ENCODE measurements at places on chromosomes 1 and 21. TPM values are rescaled to one million over a fixed set of nuclear protein-coding genes. Genes with fewer than 3 reads are reported as not detected.
A peak's percentile ranks its signal among the peaks of the same experiment; 100 is the strongest.

LHX4 gene
- not detected for total RNA-seq

POGZ gene
- total RNA-seq, result 34.5 TPM

LORICRIN gene
- total RNA-seq, result not detected

ATP1A2 gene
- 69.0 TPM for total RNA-seq

DNM3 gene
- total RNA-seq, result 5.3 TPM

KRTAP19-3 gene
- total RNA-seq, result not detected

S100A11 gene
- total RNA-seq, result 253 TPM

CACNA1E gene
- total RNA-seq, result 4.1 TPM

SLC25A34 gene
- 1.4 TPM for total RNA-seq

DNA sequence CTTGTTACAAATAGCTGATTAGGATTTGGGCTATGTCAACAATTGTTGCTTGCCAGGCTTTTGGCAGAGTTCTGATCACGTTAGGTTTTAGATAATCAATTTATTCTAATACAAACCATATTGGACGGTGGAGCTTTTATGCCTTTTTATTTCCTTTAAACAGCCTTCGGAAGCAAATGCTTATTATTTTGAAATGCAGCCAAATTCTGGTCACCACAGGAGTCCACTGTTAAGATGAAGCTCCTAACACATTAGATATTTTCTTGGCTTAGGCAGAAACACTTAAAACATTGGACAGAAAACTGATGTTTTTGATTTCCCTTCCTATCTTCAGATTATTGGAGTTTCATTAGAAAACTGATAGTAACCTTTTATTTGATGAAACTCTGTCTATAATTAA lies 82.9 kb downstream of the CENPF start:
- DNase-seq, result no peak

- no peak for DNase-seq
These were observed at the start of gene CFH for GRCh38 chr1:196651637-196652215. Gene CFH (plus strand): TSS chr1:196652043. CDS start chr1:196652118, 75 bp downstream.

GRCh38 chr1:11789126-11790067 lies 16.4 kb downstream of the MTHFR start:
- no peak for DNase-seq

- DNase-seq, result no peak
These were observed 8.1 kb downstream of the NIBAN1 start for GRCh38 chr1:184965944-184966860.

GRCh38 chr1:41950820-41951219 lies 32.1 kb upstream of the HIVEP3 start:
- DNase-seq, result no peak

DNA sequence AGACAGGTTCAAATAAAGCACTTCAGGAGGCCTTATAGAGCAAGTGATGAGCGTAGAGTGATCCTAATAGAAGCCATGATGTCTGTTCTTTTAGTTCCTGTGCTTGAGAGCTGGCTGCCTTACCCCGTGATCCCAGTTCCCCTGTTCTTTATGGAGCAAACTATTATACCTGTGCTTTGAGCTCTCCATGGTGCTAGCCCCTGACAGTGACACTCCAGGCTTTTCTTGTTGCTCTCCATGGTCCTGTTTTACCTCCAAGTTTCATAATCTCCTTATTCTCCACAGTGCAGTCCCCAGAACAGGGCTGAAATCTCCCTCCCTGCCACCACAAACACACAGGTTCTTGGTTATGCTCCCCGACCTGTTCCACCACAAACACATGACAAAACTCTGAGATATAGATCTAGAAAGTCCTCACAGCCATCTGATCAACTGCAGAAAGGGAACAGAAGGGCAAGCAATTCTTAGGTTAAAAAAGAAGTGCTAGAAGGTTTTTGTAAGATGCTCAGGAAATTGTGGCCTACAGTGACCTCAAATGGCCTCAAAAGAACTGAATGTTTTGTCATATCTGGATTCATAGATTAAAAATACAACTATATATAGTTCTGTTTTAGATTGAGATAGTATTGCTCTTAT lies 6.0 kb downstream of the CADM3 start:
- DNase-seq, result peak; percentile 25

DNA sequence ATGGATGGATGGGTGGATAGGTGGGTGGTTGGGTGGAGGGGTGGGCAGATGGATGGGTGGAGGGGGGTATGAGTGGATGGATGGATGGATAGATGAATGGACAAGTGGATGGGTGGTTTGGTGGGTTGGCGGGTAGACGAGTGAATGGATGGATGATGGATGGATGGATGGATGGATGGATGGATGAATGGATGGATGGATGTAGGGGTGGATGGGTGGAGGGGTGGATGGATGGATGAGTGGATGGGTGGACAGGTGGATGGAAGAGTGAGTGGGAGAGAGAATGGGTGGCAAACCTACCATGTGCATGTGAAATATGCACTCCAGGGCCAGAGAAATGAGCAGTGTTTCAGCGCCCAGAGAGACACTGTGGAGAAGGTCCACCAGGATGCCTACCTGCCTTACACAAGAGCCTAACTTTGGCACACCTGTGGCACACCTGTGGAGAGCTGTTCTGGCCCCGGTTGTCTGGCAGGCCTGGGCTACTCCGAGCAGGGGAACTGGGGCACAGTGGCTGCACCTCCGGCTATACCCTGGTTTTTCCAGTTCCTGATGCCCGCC lies 12.8 kb downstream of the EPHA2 start:
- DNase-seq, result no peak

GRCh38 chr1:24849672-24850295 lies 80.3 kb downstream of the RUNX3 start:
- DNase-seq, result no peak

DNA sequence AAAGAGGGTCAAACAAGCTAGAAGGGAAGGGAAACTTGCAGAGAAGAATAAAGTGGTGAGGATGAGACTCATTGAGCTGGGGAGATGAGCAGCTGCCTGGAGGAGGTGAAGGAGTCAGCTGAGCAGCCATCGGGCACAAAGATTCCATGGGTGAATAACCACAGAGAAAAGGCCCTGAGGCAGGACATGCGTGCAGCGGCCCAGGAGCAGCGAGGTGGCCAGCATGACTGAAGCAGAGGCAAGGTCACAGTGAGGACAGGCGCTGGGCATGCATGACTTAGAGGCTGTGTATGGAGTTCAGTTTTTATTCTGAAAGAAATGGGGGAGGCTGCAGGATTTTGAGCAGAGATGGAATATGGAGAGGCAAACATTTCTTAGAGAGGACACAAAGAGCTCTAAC lies 24.9 kb downstream of the OLFML2B start:
- DNase-seq, result no peak

- no peak for DNase-seq
These were observed 547.9 kb upstream of the TMPRSS15 start for GRCh38 chr21:18951271-18952038.

GRCh38 chr1:159171688-159172501 lies 480 bp downstream of the CADM3 start:
- no peak for DNase-seq

DNA sequence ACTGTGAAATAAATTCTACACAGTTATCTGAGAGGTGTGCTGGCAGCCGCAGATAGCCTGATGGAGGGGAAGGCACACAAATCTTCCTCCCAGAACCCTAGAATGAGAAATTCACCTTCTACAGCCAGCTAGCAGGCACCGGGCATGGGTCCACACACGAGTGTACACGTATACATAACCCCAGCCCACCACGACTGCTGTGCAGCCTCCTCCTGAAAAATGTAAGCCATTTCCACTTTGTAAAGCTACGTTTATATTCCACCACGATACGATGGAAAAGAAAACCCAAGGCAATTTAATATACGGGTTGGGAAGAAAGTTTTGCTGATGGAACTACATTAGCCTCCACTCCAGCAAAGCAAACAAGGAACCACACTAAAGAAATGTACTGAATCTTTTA lies 1.8 kb downstream of the BTG3 start:
- DNase-seq, result peak; percentile 21

GRCh38 chr1:95122151-95122697 lies 5.1 kb downstream of the TLCD4 start:
- DNase-seq, result no peak

- no peak for DNase-seq
These were observed 111.6 kb downstream of the LEPR start for GRCh38 chr1:65531972-65532570.

GRCh38 chr1:108685529-108685928 lies 6.6 kb upstream of the PRPF38B start:
- DNase-seq, result no peak

GRCh38 chr1:178796013-178796412 lies 71.0 kb downstream of the RALGPS2 start:
- DNase-seq, result no peak

DNA sequence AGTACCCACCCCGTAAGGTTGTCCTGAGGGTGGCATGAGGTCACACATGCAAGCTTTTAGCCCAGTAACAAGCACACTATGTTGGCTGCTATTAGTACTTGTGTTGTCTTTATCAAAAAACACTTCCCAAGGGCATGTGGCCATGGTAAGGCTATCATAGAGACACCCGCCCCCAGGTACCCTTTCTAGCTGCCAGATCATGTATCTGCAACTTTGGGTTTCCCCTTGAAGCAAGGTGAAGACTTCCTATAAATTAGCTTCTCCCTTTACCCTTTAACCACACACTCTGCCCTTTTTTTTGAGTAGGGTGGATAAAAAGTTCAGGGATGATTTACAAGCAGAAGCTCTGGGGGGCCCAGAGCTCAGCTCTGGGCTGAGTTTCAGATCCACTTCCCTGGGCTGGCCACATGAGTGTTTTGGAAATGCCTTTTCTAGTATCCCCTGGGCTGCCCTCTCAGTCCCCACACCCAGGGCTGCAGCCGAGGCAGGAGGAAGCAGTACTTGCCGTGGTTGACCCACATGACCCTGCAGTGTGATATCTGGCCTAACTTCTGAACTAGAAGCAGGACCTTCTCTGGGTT lies 2.0 kb downstream of the ZDHHC18 start:
- DNase-seq, result no peak

GRCh38 chr1:202923533-202923932 lies 3.5 kb downstream of the KLHL12 start:
- no peak for DNase-seq

- DNase-seq, result no peak
These were observed 121.2 kb downstream of the LTN1 start for GRCh38 chr21:28871388-28872010.

DNA sequence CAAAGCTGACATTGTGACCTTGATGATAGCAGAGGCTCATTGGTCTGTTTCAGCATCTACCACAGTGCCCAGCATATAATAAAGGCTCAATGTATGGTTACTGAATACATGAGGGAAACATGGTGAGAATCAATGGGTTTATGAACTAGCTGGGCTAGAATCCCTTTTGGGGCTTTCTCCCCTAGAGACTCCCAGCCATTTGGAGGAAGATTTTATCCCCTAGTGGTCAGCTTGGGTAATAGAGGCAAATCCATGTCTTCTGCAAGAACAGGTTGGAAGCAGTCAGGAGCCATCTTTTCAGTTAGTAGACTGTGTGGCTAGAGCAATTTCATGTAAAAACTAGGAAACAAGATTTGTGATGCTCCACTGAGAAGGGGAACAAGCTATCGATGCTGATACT lies 15.8 kb upstream of the REG4 start:
- no peak for DNase-seq

GRCh38 chr1:47618830-47619229 lies 181.0 kb downstream of the FOXD2 start:
- DNase-seq, result no peak

DNA sequence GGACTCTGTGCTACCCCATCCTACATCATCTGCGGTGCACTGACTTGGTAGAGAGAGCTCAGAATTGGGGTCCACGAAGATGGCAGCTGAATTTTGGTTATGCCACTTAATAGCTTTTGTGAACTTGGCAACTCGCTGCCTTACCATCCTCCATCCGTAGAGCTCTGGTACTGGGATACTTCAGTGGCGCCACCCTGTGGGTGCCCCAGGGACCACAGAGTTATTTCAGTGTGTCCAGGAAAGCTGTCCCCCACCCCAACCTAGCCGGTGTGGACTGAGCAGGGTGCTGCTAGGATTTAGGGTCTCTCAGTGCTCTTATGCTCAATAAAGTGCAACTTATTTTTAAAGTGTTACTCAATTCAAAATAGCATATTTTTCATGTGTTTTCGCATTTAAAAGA lies 9.0 kb upstream of the USF1 start:
- no peak for DNase-seq

GRCh38 chr1:116908266-116908665 lies 1.4 kb upstream of the PTGFRN start:
- DNase-seq, result no peak

GRCh38 chr1:158916085-158916484 lies 15.3 kb upstream of the PYHIN1 start:
- DNase-seq, result no peak

DNA sequence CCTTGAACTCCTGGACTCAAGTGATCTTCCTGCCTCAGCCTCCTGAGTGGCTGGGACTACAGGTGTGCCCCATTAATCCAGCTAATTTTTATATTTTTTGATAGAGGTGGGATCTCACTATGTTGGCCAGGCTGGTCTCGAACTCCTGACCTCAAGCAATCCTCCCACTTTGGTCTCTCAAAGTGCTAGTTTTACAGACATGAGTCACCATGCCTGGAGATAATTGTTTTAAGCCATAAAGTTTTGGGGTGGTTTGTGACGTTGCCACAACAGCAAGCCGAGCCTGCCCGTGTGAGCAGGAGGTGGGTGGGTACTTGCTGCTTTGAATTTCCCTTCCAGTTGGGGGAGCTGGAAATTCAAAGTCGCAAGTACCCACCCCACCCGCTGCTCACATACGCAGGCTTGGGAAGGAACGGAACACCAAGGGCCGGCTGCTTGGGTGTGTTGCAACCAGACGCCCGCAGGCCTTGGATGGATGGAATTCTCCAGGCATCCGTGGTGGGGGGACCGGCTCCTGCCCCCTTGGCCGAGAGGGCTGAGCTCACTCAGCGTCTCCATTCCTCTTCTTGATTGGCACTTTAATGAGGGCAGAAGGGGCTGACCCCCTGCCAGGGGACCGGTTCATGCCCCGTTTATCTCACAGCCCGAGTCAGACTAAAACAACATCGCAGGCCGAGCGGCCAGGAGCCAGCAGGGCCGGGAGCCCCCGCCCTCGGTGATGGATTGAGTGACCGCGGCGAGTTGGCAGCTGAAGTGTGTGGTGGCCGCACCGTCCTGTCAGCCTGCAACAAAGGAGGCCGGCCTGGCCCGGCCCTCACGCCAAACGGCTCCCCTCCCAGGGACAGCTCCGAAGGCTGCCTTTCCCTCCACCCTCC lies 78.1 kb downstream of the DHRS3 start:
- no peak for DNase-seq

DNA sequence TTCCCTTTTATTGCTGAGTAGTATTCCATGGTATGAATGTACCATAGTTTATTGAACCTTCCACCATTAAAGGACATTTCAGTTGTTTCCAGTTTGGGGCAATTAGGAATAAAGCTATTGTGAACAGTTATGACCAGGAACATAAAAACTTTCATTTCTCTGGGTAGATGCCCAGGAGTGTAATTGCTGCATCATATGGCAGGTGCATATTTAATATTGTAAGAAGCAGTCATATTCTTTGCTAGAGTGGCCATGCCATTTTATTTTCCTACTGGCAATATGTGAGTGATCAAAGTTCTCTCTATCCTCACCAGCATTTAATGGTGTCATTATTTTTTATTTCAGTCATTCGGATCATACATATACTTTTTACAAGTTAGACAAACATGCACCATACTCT lies 23.9 kb upstream of the H3-3A start:
- DNase-seq, result no peak

- DNase-seq, result no peak
These were observed 281.1 kb upstream of the DUSP10 start for GRCh38 chr1:222023025-222023424.

- peak; percentile 30 for DNase-seq
These were observed 7.9 kb downstream of the MYBPHL start for GRCh38 chr1:109298666-109299557.

GRCh38 chr1:92096317-92096716 lies 16.2 kb downstream of the BTBD8 start:
- DNase-seq, result no peak

GRCh38 chr1:959731-960362 lies 537 bp upstream of the KLHL17 start:
- DNase-seq, result no peak

All from prostate gland (tissue), 2 donors.